ENCODE measurements at places on chromosomes 7 and 10.
A peak's percentile ranks its signal among the peaks of the same experiment; 100 is the strongest.

- no peak for DNase-seq
These were observed 18.6 kb downstream of the LRMDA start for GRCh38 chr10:75450075-75450445.

- no peak for DNase-seq
These were observed 38.8 kb downstream of the SND1 start for GRCh38 chr7:127690806-127691205.

- no peak for DNase-seq
These were observed 412.2 kb upstream of the ZMIZ1 start for GRCh38 chr10:78656417-78657162.

GRCh38 chr10:103696411-103697145 lies 158.8 kb downstream of the SH3PXD2A start:
- DNase-seq, result peak; percentile 32

DNA sequence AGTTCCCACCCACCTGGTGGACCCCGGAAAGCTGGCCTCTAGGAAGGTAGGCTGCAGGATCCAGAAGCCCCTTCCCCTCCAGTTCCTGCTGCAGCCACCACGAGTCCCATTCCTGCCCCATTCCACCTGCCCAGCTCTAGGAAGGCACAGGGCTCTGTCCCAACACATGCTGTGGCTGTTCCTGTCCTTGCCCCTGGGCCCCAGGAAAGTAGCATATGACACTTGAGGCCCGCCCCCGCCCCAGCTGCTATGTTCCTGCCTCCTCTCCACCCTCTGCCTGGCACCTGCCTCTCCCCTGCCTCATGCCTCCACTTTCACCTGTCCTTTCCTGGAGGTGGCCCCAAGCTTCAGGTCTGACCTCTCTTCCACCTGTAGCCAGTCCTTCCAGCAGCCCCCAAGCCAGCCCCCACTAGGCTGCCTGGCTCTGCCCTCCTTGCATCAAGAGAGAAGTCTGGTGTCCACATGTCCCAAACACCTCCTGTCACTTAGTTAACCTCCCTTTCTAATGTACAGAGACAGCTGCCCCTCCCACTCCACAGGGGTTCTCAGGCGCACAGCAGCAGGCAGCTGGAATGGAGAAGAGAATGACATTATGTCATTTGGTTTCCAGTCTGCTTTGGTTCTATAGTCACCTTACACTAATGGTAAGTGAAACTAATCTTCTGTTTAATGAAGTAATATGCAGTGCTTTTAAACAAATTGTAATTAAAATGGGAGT lies 22.7 kb downstream of the YKT6 start:
- DNase-seq, result no peak

DNA sequence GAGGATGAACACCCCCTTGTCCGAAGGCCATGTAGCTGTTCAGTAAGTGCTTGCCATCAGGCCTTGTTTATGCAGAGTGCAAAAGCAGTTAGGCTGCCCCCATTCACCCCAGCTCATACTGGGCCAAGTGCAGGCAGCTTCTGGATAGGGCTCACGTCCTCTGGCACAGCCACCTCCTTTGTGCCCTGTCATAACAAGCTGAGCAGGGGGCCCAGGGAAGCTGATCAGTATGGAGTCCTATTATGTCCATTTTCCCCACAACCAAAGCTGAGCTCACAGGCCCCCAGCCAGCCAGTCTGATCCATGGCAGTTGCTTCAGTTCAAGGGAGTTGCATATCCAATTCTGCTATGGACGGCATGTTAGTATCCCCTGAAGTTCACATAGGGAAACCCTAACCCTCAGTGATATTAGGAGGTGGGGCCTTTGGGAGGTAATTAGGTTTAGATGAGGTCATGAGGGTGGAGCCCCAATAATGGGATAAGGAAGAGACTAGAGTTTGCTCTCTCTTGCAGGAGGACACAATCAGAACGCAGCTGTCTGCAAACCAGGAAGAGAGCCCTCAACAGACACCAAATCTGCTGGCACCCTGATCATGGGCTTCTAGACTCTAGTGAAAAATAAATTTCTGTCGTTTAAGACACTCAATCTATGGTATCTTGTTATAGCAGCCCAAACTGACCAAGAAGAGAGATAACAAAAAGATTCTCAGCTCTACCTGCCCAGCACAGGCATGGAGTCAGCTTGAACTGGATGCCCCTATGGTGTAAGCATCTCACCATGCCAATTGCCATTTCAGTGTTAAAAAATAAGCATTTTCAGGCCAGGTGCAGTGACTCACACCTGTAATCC lies 155.9 kb downstream of the FGFR2 start:
- DNase-seq, result no peak

DNA sequence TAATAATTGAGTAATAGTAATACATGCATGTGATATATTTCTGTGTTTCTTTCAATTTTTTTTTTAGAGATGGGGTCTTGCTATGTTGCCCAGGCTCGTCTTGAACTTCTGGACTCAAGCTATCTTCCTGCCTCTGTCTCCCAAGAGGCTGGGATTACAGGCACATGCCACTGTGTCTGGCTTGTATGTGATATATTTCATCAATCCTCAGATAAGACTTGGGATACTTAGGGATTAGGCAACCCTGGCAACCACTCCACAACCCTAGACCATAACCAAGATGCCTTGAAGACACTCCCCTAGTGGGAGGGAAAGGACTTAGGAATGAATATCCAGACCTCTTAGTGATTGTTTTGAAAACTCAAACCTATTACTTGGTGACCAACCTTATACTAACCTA lies 154.8 kb downstream of the CCDC3 start:
- no peak for DNase-seq

DNA sequence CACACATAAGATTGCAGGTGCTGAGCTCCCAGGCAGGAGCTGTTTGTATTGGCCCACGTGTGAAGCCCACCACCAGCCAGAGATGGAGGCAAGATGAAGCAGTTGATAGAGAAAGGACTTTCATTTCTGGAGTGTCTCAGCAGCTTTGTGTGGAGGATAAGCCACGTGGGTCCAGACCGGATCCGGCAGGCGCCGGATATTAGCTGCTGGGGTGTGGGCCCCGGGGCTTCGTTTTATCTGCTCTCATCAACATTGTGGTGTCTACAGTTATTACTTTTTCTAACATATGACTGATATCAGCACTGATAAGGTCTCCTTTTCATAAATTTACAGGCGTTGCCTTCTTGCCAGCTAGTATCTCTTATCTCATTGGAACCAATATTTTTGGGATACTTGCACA lies 25.5 kb downstream of the SLC18A2 start:
- DNase-seq, result no peak

DNA sequence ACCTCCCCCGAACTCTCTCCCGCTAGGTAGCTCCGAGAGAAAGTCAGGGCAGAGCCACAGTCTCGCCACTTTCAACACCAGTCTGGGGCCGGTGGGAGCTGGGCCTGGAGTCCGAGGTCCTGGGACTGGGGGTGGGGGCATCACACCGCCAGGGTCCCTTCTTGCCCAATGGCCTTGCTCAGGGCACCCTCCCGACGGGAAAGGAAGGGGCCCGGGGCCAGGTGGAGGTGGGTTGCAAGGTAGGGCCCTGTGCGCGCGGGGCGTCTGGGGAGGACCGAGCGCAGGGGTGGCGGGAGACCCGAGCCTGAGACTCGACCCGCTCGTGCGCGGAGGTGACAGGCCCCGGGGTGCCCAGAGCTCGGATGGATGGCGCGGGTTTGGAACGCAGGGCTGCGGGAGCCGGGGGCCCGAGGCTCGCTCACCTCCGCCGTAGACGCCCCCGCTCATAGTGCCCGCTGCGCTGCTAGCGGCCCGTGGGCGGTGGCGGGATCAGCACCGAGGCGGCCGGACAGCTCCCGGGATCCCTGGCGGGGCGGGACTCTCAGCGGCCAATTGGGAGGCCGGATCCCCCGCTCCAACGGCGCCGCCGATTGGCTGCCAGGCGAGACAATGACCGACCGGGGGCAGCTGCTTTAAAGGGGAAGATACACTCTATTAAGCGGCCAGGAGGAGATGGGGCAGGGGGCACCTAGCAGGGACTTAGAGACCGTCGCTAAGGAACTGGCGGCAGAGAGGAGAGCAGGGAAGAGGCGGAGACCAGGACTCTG lies at the start of gene ACTL6B:
Gene ACTL6B, minus strand, starts transcription at position 541 of the 767 bp plus-strand sequence. Its CDS starts 94 bp downstream, at position 447.
- no peak for DNase-seq

GRCh38 chr10:12595936-12596576 lies 246.7 kb downstream of the CAMK1D start:
- DNase-seq, result no peak

GRCh38 chr10:63547628-63548360 lies 26.6 kb downstream of the REEP3 start:
- no peak for DNase-seq

DNA sequence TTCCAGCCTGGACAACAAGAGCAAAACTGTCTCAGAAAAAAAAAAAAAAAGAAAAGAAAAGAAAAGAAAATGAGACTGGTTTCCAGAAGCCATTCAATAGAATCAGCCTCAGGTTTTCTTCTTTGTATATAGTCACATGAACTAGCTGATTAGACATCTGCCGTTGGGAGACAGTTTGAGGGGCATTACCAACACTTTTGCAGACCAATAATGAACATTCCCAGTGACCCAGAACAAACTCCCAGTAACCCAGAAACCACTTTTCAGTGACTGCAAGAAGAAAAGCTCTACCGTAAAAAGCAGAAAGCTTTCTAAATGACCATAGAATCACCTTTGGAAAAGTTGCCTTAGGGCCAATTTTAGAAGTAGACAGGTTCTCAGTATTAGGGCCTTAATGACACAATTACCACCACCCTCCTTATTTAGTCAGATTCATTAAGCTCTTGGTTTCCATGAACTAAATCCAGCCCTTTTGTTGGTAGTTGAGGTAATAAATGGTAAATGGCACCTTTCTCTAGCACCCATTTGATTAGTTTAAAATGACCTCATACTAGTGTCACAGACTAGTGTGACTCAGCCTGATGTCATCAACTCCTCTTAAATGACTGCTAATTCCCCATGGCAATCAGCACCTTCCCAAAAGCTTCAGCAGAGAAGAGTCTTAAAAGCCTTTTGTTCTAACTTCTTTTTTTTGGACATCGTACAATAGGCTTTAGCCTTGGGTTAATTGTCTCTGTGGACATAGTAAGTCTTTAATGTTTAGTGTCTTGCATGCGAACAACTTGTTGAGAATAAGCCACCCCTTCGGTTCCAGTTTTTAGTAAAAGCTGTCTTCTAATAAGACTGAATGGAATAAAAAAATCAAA lies 33.6 kb upstream of the XRCC2 start:
- DNase-seq, result no peak

- DNase-seq, result no peak
These were observed 23.7 kb upstream of the LAMB1 start for GRCh38 chr7:108026647-108027046.

DNA sequence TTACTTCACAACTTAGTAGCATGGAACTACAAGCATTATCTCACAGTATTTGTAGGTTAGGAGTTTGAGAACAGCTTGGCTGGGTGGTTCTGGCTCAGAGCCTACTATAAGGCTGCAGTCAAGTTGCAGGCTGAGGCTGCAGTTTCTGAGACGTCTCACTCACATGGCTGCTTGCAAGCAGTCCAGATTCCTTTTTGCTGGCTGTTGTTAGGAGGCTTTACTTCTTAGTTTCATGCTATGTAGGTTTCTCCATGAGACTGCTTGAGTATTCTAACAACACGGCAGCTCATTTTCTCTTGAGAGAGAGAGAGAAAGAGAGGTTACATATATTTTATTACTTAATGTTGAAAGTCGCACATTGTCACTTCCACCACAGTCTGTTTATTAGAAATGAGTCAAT lies 1073.9 kb downstream of the NXPH1 start:
- no peak for DNase-seq

GRCh38 chr7:46558482-46559193 lies 637.6 kb upstream of the IGFBP3 start:
- no peak for DNase-seq

DNA sequence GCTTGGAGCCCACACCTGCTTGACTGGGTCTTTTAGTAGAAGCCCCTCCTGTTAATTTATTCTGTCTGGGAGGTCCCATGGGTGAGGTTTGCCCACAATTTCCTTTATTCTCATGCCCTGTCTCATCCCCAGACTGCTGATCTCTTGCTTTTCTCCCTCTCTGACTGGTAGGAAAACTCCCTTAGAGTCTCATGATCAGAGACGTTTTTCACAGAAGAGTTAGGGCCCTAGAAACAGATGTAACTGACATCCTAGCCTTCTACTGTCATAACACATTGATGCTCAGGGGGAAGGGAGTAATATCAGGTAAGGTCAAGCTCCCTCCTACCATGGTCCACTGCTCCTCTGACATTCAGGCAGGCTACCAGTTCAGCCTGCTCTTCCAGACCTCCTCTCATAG lies 43.7 kb upstream of the WASL start:
- DNase-seq, result no peak

DNA sequence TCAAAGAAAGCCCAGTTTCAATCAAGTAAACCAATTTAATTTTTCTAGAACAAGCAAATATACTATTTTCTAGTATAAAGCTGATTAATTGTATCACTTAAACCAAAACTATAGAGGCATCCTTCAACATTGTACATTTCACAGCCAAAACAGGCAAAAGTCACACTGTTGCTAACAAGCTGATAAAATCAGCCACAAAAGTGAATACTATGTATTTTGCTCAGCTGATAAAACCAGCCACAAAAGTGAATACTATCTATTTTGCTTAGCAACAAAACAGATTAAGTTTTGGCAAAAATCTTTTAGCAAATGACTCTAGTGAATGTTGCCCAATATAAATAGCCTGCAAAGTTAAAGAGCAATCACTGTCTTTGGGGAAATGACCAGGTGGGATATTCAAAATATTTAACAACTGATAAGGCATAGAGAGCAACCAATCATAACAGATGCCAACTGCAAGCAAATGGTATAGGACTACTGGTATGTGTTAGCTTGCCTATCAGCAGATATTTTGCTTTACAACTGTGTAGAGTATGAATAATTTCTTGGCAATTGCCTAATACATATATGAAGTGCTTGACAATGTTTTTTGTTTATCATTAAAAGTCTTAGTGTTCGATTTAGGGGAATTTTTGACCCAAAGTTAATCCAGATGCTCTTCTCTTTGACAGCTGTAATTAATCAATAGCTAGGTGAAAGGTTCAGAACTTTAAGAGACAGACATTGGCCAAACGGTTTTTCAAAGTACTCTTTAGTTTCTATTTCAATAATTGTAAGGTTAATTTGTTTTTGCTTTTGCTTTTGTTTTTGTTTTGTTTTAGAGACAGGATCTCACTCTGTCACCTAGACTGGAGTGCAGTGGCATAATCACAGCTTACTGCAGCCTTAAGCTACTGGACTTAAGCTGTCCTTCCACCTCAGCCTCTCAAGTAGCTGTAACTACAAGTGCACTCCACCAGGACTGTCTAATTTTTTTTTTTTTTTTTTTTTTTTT lies 44.4 kb upstream of the SP4 start:
- no peak for DNase-seq

- no peak for DNase-seq
These were observed 486.4 kb downstream of the MAGI2 start for GRCh38 chr7:78967046-78967445.

GRCh38 chr10:8245131-8245813 lies 190.8 kb downstream of the GATA3 start:
- no peak for DNase-seq

- DNase-seq, result no peak
These were observed 639.9 kb downstream of the TYW1 start for GRCh38 chr7:67636348-67637022.

GRCh38 chr10:110357252-110357780 lies 52.6 kb upstream of the SMNDC1 start:
- DNase-seq, result no peak

Data from stimulated activated CD8-positive, alpha-beta memory T cell treated with anti-CD3 and anti-CD28 coated beads, Interleukin-7, amount 100 ng/mL, for 1 hour (primary cell).